ENCODE measurements at places on chromosomes 5 and 9.

DNA sequence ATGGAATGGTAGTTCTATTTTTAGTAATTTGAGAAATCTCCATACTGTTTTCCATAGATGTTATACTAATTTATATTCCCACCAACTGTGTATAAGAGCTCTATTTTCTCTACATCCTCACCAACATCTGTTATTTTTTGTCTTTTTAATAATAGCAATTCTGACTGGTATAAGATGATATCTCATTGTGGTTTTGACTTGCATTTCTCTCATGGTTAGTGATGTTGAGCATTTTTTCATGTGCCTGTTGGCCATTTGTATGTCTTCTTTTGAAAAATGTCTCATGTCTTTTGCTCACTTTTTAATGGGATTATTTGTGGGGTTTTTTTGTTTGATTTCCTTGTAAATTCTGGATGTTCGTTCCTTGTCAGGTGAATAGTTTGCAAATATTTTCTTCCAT is 154.4 kb downstream of the ZSWIM6 start:
- DNase-seq = no peak

DNA sequence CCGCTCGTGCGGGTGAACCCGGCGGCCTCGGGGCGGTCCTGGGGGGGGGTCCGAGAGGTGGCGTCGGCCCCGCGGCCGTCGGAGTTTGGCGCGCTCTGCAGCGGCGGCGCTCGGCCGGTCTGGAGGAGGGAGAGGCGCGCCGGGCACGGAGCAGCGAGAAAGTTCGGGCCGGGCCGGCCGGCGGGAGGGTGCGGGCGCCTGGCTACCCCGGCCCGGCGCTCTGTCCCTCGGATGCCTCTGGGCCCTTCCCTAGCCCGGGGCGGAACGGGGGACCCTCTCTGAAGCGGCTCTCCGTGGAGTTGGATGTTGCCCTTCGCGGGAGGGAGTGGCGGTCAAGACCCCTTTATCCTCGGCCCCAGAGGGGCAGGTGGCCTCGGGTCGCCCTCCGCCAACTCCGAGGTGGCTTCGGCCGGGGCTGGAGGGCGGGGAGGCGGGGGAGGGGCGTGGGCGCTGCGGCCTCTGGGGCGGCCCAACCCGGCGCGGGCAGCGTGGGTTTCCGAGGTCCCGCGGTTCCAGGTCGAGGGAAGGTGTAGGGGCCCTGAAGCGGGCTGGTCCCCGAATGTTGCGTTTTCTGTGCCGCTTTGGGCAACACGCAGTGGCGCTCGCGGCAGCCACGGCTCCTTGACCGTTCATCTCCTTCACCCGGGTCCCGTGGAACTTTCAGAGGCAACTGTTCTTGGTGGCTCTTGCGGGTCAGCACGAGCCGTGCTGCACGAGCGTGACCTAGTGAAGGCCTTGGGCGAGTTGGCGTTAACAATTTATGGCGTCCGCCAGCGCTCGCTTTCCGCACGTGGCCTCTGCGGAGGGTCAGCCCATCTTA is 290.5 kb downstream of the DOCK8 start:
- DNase-seq = no peak

GRCh38 chr9:80948066-80948465 is 741.3 kb downstream of the TLE1 start:
- DNase-seq = no peak

GRCh38 chr9:81585191-81585763 is 104.1 kb downstream of the TLE1 start:
- DNase-seq = no peak

- no peak for DNase-seq
Observed at GRCh38 chr9:131635892-131636291, 90.6 kb downstream of the PRRT1B start.

DNA sequence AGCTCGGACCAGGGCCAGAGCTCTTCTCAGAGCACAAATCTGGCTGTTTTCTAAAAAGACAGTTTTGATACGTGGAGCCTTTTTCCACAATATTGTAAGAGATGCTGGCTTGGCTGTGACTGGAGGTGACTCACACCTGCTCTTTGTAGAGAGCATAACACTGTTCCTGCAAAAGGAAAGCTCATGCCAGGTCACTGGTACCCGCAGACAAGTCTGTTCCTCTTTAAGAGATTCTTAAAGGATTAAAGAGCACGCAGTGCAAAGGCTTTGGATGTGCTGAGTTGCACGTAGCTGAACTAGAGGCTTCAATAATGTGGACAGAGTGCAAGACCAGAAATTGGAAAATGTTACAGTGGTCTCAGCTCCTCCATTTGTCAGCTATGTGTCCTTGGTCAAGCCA is 19.0 kb downstream of the ACTL7B start:
- no peak for DNase-seq

GRCh38 chr5:17217493-17218352 is at the start of gene BASP1:
BASP1 (plus strand) TSS chr5:17217631; CDS start chr5:17275217, 57,586 bp downstream.
- DNase-seq = no peak

Data from T-helper 2 cell treated with Interferon-gamma antibody and Interleukin-4, amounts not matched to agents 5 μg/mL and 100 μg/mL, for 36 hours (primary cell).